Testis (tissue), 5 donors: ENCODE measurements at places on chromosomes 13 and 19.
A peak's percentile ranks its signal among the peaks of the same experiment; 100 is the strongest.

GRCh38 chr19:10508707-10509106, 5.6 kb upstream of the KEAP1 start:
- DNase-seq, result no peak
- H3K27ac ChIP-seq, result no peak overlapping the region
- H3K4me3 ChIP-seq, result no peak overlapping the region
- no peaks in the 10 kb centered on the region for H3K27me3 ChIP-seq

GRCh38 chr19:6736169-6736916, 1.0 kb downstream of the GPR108 start:
- peak overlapping the region; percentile 99 for H3K27ac ChIP-seq
- no peaks in the 10 kb centered on the region for H3K36me3 ChIP-seq
- peak; percentile 83 for DNase-seq
- peak overlapping the region; percentile 83 for H3K4me3 ChIP-seq
- H3K27me3 ChIP-seq, result no peaks in the 10 kb centered on the region

GRCh38 chr19:18122860-18123795, 25.6 kb downstream of the MAST3 start:
- no peak overlapping the region for H3K27ac ChIP-seq
- no peaks in the 10 kb centered on the region for H3K36me3 ChIP-seq
- H3K4me1 ChIP-seq, result peaks cover 13% of the 10 kb centered on the region
- H3K27me3 ChIP-seq, result no peaks in the 10 kb centered on the region
- no peak for DNase-seq

DNA sequence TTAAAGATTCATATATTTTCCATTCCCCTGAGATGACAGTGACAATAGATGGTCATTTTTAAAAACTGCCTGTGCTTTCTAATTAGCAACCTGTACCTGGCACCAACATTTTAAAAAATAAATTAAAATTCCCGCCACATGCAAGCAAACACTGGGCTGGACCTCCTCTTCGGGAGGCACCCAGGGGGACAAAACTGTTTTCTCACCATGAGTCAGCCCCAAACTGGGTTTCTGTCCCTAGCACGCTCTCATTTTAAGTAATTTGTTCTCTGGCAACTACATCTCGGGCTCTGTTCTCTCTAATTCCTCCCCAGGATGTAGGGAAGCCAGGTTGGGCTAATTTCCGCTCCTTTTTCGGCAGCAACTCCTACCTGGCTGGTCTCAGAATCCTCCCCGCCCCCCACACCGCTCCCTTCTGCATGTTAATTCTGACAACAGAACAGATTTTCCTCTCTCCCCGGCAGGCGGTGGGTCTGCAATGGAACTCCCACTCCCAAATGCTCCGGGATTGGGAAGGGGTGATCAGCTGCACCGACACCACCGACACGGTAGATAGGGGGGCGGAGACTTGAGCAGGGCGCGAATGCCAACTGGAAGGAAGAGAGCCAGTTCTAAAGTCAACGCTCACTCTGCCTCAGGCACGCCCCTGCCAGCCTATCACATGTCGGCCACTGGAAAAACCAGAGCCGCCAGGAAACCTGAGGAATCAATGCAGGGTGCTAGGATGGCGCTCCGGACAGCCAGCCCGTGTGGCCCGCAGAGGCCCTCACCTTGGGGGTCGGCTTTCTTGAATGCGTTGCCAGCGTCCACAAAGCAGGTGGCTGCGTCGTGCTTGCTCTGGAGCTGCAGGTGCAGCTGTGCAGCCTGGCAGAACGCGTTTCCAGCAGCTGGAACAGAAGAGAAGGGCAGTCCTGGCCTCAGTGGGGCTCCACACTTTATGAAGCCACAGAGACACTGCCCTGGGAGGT, 14.7 kb downstream of the NAPA start:
- H3K4me3 ChIP-seq, result no peak overlapping the region
- no peaks in the 10 kb centered on the region for H3K4me1 ChIP-seq
- DNase-seq, result no peak
- H3K36me3 ChIP-seq, result no peaks in the 10 kb centered on the region

GRCh38 chr13:106109391-106109791, 426.1 kb downstream of the EFNB2 start:
- no peaks in the 10 kb centered on the region for H3K4me1 ChIP-seq
- H3K4me3 ChIP-seq, result no peak overlapping the region
- no peak for DNase-seq
- no peak overlapping the region for H3K27ac ChIP-seq

GRCh38 chr13:50320271-50320862, 305.1 kb downstream of the KCNRG start:
- no peaks in the 10 kb centered on the region for H3K4me1 ChIP-seq
- H3K4me3 ChIP-seq, result no peak overlapping the region
- H3K27me3 ChIP-seq, result no peaks in the 10 kb centered on the region
- DNase-seq, result no peak
